Caco-2 (cell line): ENCODE measurements at places on chromosomes 12 and 14. TPM values are rescaled to one million over a fixed set of nuclear protein-coding genes. Genes with fewer than 3 reads are reported as not detected.

IL23A gene
- 0.48 TPM in 1 of 2 replicates, not detected in the other for total RNA-seq

LTBR gene
- 194 and 197 TPM in 2 replicates for total RNA-seq

GRCh38 chr12:12007001-12007712 is 63.6 kb upstream of the BCL2L14 start:
- no peaks in the 10 kb centered on the region for H3K36me3 ChIP-seq
- H3K4me3 ChIP-seq: no peak overlapping the region
- no peaks in the 10 kb centered on the region for H3K27me3 ChIP-seq
- no peak for DNase-seq

CYP46A1 gene
- 0.05 and 0.09 TPM in 2 replicates for total RNA-seq

DNA sequence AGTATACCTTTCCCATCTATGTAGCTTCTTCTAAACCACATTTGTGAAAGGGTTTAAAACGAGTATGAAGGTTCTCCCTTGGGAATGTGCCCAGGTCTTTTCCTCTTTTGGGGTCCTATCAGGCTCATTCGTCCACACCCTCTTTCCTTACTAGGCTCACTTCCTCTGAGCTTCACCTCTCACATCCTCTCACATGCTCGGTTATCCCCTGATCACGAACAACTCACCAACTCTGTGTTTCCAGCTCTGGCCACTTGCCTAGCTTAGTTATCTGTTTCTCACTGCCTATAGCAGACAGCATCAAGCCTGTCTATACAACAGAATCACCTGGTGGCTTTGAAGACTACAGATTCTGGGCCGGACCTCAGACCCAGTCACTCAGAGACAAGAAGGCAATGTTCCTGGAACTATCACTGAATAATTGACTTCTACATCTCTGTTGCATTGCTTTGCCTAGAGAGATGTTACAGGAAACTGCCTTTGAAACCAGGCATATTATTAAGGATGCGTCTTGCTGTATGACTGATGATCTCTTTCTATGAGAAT is 158.2 kb downstream of the FOXN3 start:
- H3K4me1 ChIP-seq: no peaks in the 10 kb centered on the region
- no peak overlapping the region for H3K27ac ChIP-seq
- no peak overlapping the region for H3K4me3 ChIP-seq
- no peaks in the 10 kb centered on the region for H3K27me3 ChIP-seq
- H3K36me3 ChIP-seq: no peaks in the 10 kb centered on the region

- H3K27me3 ChIP-seq: no peaks in the 10 kb centered on the region
- peaks cover 59% of the 10 kb centered on the region for H3K4me1 ChIP-seq
- no peak for DNase-seq
- no peak overlapping the region for H3K4me3 ChIP-seq
These were observed 16.4 kb downstream of the ANO6 start for GRCh38 chr12:45232146-45232755.

DNA sequence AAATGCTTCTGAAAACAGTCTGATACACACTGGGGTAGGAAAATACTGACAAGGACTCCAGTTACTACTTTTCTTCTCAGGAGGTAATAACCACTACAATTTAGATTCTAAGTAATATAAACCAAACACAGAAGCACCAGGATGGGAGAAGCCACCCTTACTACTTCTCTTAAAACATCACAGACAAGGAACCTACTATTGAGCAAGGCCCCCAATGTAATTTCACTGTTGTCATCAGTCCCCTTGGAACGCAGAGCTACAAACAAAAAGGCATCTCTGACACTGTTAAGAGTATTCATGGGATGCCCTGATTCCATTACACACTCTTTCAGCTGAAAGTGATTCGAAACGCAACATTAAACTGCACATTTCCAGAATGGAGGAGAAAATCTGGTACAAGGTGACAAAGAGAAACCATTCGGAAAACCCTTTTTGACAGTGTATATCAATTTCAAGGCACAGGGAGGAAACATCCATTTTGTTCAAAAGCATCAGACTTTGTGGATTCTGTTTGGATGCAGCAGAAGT is 185.9 kb downstream of the PPM1H start:
- no peaks in the 10 kb centered on the region; the same call in 1 of the 2 replicates for H3K36me3 ChIP-seq
- H3K27ac ChIP-seq: no peak overlapping the region
- H3K4me3 ChIP-seq: no peak overlapping the region
- DNase-seq: no peak
- H3K27me3 ChIP-seq: no peaks in the 10 kb centered on the region

GRCh38 chr12:82964446-82964845 is 277.7 kb downstream of the TMTC2 start:
- H3K27ac ChIP-seq: no peak overlapping the region
- H3K4me1 ChIP-seq: peaks cover 6% of the 10 kb centered on the region; the same call in 1 of the 2 replicates

GRCh38 chr12:14238221-14238792 is 127.2 kb upstream of the ATF7IP start:
- H3K4me1 ChIP-seq: peaks cover 18% of the 10 kb centered on the region
- no peak overlapping the region for H3K27ac ChIP-seq
- H3K27me3 ChIP-seq: no peaks in the 10 kb centered on the region
- no peak overlapping the region for H3K4me3 ChIP-seq
- no peak for DNase-seq
- H3K36me3 ChIP-seq: no peaks in the 10 kb centered on the region

CEBPE gene
- not detected in 2 replicates for total RNA-seq

DNA sequence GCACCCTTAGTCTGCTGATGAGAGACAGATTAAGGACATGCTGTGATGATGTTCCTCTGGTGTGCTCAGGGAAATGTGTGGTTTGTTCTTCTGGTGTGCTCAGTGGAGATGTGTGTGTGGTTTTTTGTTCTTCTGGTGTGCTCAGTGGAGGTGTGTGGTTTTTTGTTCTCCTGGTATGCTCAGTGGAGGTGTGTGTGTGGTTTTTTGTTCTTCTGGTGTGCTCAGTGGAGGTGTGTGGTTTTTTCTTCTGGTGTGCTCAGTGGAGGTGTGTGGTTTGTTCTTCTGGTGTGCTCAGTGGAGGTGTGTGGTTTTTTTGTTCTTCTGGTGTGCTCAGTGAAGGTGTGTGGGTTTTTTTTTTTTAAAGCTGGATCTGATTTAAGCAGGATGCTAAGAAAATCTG is 15.4 kb downstream of the PIWIL1 start:
- H3K27me3 ChIP-seq: no peaks in the 10 kb centered on the region
- no peak for DNase-seq
- H3K36me3 ChIP-seq: no peaks in the 10 kb centered on the region
- peaks cover 12% of the 10 kb centered on the region; the same call in 1 of the 2 replicates for H3K4me1 ChIP-seq
- no peak overlapping the region for H3K4me3 ChIP-seq
- H3K27ac ChIP-seq: peak overlapping the region; percentile 33

GRCh38 chr14:71143381-71144290 is 236.4 kb downstream of the PCNX1 start:
- H3K4me3 ChIP-seq: no peak overlapping the region
- no peaks in the 10 kb centered on the region for H3K36me3 ChIP-seq
- peak overlapping the region; percentile 60 for H3K27ac ChIP-seq
- H3K27me3 ChIP-seq: no peaks in the 10 kb centered on the region
- peaks cover 37% of the 10 kb centered on the region for H3K4me1 ChIP-seq

HHIPL1 gene
- 2.1 and 2.9 TPM in 2 replicates for total RNA-seq

TOMM20L gene
- total RNA-seq: 1.2 and 1.7 TPM in 2 replicates

TMEM233 gene
- total RNA-seq: not detected in 2 replicates

GRCh38 chr14:92792885-92793284 is 1.2 kb upstream of the GOLGA5 start:
- DNase-seq: no peak
- no peaks in the 10 kb centered on the region for H3K36me3 ChIP-seq

SART3 gene
- 77.3 and 79.2 TPM in 2 replicates for total RNA-seq

DNA sequence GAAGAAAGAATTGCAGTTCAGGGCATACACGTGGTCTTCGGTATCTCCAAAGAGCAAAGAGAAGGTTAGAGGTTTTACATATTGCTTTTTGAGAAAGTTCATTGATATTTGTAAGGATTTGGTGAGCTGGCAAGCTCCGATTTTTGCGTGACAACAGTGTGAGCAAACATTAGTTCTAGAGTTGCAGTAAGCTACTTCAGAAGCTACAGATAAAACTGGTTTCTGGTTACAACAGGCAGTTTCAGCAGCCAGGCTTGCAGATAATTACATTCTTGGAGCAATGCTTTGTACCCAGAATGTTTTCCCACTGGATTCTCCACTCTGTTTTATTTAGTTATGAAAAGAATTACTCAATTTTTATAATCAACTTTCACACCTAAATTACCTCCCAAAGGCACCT is 28.2 kb downstream of the KLRK1 start:
- peaks cover 50% of the 10 kb centered on the region for H3K4me1 ChIP-seq
- peak overlapping the region; percentile 68 for H3K27ac ChIP-seq
- H3K27me3 ChIP-seq: no peaks in the 10 kb centered on the region
- no peaks in the 10 kb centered on the region for H3K36me3 ChIP-seq
- H3K4me3 ChIP-seq: no peak overlapping the region

GRCh38 chr12:49809906-49810389 is 18.3 kb downstream of the NCKAP5L start:
- no peak overlapping the region for H3K27ac ChIP-seq
- no peak overlapping the region for H3K4me3 ChIP-seq
- DNase-seq: no peak
- H3K4me1 ChIP-seq: no peaks in the 10 kb centered on the region
- no peaks in the 10 kb centered on the region for H3K27me3 ChIP-seq
- no peaks in the 10 kb centered on the region; the same call in 1 of the 2 replicates for H3K36me3 ChIP-seq

- H3K27ac ChIP-seq: no peak overlapping the region
- H3K27me3 ChIP-seq: no peaks in the 10 kb centered on the region
- peak; percentile 82 for DNase-seq
- peaks cover 30% of the 10 kb centered on the region for H3K4me1 ChIP-seq
- no peaks in the 10 kb centered on the region for H3K36me3 ChIP-seq
- H3K4me3 ChIP-seq: no peak overlapping the region
These were observed 32.3 kb upstream of the PTCSC3 start for GRCh38 chr14:36208690-36209278.

GRCh38 chr14:67265131-67265530 is 23.9 kb downstream of the PALS1 start:
- H3K36me3 ChIP-seq: no peaks in the 10 kb centered on the region
- H3K27ac ChIP-seq: no peak overlapping the region
- peak; percentile 29 for DNase-seq
- peaks cover 60% of the 10 kb centered on the region for H3K4me1 ChIP-seq
- H3K4me3 ChIP-seq: no peak overlapping the region

ZBTB39 gene
- total RNA-seq: 12.2 and 12.8 TPM in 2 replicates
